ENCODE measurements at places on chromosomes 13 and 19. TPM values are rescaled to one million over a fixed set of nuclear protein-coding genes. Genes with fewer than 3 reads are reported as not detected.

CILP2 gene
- 0.07 TPM for total RNA-seq

ADGRE3 gene
- total RNA-seq = not detected

PLK5 gene
- total RNA-seq = not detected

LGALS7 gene
- not detected for total RNA-seq

ZNF528 gene
- 11.6 TPM for total RNA-seq

ZNF823 gene
- total RNA-seq = 4.4 TPM

ZSCAN1 gene
- not detected for total RNA-seq

LTBP4 gene
- 103 TPM for total RNA-seq

Measured in CD8-positive, alpha-beta memory T cell (primary cell).